ENCODE measurements at places on chromosomes 1 and 21.
A peak's percentile ranks its signal among the peaks of the same experiment; 100 is the strongest.

DNA sequence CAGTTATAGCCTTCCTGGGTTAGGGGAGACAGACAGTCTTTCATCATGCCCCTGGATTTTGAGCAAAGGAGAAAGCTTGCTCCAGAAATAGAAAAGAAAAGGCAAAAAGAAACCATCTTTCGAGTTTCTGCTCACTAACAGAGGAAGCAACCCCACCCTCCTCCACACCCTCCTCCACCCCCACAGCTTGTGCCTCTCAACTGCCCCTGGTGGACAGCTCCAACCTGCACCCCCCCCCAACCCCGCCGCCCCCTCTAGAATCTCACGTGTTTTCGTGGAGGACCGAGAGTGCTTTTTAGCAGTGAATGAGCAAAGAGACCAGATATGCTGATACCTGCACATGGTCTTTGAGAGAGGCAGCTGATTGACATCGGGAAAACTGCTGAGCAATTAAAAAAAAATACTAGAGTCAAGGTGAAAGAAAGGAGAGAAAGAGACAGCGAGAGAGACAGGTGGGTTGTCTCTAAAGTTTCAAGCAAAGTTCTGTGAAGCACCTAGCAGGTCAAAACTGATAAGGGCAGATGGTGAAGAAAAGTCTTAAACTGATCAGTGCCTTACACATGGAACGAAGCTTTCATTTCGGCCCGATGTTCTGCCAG lies 358.3 kb downstream of the KIF26B start:
- DNase-seq = no peak

GRCh38 chr1:184485751-184486723 lies 99.2 kb downstream of the C1orf21 start:
- DNase-seq = no peak

DNA sequence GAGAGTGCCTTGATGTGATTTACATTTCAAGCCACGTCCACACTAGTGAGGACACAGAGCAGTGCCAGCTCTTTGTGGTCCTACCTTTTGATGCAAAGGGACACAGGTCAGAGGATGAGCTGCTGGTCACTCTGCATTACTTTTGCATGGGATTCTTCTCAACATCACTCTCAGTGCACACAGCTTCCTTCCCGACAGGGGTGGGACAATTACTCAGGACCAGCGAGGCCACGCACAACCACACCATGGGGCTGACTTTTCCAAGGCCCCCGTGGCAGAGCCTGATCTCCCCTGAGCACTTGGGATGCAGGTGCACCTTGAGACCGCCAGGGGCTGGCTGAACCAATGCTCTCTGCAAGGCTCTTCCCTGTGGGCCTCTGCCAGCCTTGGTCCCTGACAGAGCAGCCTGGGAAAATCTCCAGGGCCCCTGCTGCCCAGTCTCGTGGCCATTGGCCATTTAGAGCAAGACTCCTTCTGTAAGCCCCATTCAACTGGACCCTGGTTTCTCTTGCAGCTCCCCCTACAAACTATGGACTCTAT lies 13.2 kb upstream of the PRAMEF12 start:
- DNase-seq = no peak

DNA sequence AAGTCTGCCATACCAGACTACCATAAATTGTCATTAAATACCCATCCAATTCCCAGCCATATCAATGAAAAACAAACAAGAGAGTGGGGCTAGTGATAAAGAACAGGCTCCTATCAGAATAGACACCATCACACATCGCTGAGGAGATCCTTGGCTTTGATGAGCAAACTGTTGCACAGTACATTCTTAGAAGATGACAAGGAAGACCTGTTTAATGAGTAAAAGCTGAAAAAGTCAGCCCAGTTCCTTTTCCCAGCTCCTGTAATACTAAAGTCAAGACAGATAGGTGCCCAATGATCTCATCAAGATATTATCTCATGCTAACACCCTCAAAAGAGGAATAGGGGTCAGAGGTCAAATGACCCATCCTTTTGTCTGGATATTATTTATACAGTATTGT lies 164.5 kb upstream of the COA6 start:
- DNase-seq = no peak

DNA sequence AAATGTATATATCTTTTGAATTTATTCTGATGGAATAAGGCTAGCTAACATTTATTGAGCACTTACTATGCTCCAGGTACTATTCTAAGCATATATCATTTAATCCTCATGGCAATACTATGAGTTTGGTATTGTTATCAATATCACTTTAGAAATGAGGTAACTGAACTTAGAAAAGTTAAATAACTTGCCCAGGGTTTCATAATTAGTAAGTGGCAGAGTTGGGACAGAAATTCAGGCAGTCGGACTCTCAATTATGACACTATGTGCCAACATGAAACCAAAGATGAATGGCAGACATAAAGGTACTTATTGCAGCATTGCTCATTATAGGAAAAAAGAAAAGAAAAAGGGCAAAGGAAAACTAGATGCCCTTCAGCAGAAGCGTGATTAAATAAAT lies 48.2 kb downstream of the RAB3GAP2 start:
- DNase-seq = no peak

GRCh38 chr1:6811583-6811982 lies 26.3 kb downstream of the CAMTA1 start:
- no peak for DNase-seq

DNA sequence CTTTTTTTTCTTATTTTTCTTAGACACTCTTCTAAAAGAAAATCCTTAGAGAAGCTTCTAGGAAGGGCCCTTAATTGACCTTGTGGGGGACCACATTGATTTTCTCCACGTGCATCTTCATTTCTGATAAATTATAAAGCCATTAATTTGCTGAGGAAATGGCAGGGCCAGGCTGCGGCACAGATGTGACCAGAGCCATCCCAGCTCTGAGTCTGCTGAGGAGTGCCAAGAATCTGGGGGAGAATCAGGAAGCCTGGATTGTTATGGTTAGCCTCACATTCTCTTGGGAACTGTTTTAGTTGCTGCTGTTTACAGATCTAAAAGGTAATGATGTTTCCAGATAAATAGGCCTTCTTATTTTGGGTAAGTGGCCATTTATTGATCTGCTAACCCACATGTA lies 16.2 kb downstream of the PROX1 start:
- no peak for DNase-seq

DNA sequence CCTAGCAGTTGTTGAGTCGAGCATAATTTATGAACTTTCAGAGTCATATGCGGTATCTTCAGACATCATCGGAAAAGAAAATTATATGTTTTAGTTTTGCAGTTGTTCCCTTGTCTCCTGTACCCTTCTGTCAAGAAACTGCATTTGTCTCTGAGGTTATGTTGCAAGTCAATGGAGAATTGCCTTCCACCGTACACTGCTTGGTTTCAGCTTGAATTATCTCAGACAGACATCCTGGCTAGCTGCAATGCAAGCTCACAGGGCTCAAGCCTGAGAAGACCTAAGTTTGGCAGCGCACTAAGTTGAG lies 156.0 kb downstream of the NFIA start:
- no peak for DNase-seq

DNA sequence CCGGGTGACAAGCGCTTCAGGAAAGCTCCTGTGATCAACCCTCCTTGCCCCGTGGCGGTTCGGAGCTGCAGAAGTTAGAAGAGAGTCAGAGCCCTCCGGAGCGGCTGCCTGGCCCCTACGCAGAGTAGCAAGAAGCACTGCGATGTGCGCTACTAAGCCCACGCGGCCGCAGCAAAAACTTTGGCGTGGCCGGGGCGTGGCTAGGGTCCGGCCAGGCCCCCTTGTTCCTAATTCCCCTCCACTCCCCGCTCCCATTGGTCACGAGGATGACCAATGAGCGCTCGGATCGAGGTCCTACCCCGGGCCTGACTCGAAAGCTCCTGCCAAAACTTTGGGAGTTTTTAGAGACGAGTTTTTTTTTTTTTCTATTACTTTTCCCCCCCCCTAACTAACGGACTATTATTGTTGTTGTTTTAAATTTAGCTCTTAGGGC lies at the start of gene HLX:
Gene HLX (plus strand): TSS at position 368 of the 433 bp plus-strand sequence. CDS start 415 bp downstream, outside the sequence.
- peak; percentile 94 for DNase-seq

DNA sequence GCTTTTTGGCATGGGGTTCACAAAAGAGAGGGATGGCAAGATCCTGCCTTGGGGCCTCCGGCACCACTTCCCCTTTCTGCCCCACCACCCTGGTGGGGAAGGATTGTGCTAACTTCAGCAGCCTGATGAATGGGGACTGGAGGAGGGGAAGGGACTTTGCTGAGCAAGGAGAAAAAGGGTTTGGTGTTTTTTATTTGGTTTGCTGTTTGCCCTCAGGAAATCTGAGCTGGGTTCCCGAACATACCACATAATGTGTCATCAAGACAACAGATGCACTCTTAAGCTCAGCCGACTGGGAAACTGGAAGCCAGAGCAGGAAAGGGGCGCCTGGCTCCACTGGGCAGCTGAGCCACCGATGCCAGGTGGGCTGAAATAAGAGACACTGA lies 19.8 kb downstream of the OLFML2B start:
- DNase-seq = no peak

DNA sequence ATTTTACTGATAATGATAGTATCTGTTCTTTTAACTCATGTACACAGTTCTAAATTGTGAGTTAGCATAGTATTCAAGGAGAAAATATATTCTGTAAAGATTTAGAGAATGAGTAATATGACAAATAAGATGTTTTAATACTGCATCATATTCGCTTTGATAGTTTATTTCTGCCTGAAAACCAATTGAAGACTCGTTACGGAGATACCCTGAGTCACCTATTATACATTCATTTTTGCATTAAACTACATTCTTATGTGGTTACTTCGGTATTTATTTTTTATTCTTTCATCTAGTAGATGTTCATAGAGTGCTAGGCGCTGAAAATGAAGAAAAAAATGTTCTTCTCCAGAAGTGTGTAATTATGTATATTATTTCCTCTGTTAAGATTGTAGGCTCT lies 5.3 kb downstream of the UHMK1 start:
- DNase-seq = no peak

DNA sequence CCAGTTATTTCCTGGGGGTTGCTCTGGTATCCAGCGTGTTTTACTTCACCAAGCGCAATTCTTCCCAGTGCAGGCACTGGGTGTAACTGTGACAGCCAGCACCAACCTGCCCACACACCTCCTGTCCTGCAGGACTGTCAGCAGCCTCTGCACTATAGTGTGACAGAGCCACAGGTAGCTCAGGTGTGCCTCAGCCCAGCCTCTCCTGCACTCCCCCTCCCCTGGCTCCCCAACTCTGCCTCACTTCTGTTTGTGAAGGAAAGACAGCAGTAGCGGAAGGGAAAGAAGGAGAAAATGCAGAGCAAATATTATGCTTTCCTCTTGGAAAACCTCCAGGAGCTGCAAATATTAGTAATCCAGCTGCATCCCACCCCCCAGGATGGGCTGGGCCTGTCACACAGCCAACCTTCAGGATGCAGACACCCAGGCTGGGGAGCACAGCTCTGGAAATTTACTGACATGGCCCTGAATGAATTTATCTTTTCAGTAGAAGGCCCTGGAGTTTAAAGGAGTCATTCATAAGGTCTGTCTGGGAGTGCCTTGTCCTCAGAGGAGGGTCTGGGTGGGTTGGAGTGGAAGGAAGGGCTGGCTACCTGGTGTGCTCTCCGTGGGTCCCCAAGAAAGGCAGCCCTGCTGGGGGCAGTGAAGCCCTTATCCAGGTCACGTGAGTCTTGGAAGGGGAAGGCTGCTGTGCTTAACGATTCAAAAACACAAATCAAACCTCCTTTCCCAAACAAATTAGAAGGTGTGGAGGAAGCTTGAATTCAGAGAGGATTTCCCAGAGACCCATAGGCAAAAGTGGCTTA lies 20.9 kb downstream of the CAPN2 start:
- DNase-seq = no peak

GRCh38 chr21:34827445-34828235 lies 158.8 kb downstream of the CLIC6 start:
- DNase-seq = no peak

GRCh38 chr21:34897828-34898227 lies 151.3 kb downstream of the RUNX1 start:
- DNase-seq = no peak

DNA sequence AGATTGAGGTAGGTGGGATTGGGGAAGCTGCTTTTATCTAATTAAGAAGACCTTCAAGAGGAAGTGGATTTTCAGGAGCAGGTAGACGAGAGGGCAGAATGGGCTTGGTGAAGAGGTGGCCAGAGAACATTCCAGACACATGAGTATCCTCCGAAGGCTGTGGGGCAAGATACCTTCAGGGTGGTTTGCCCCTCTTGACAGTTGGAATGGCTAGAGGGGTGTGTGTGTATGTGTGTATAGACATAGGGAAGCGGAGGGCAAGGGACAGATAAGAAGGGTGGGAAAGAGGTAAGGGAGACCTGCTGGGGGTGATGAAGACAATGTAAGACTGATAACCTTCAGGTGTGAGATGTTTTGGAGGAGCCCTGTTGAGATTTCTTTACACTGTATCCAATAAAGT lies 46.8 kb upstream of the TSPAN2 start:
- DNase-seq = no peak

- no peak for DNase-seq
Measured at GRCh38 chr1:198253668-198254067, 96.9 kb downstream of the NEK7 start.

- no peak for DNase-seq
Measured at GRCh38 chr1:71657891-71658679, 577.2 kb upstream of the ZRANB2 start.

DNA sequence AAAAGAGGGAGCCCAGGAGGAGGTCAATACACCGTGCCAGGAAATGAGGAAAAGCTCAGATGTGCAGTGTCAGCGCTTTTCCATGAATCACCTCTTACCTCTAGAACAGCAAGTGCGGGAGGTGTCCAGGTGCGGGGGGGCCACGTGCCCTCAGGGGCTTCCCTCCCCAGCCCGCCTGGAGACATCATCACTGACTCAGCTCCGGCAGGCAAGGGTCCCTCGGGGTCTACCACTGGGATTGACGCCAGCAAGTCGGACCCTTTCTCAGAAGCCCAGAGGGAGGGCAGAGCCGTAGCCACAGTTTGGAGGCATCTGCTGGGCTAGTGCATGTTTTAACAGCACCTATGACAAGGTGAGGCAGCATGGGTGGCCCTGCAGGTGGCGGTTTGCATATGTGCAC lies 67.4 kb upstream of the TRAPPC10 start:
- no peak for DNase-seq

GRCh38 chr1:154574716-154575115 lies 7.1 kb downstream of the CHRNB2 start:
- no peak for DNase-seq

GRCh38 chr21:37550618-37551330 lies 184.2 kb downstream of the DYRK1A start:
- peak; percentile 42 for DNase-seq

DNA sequence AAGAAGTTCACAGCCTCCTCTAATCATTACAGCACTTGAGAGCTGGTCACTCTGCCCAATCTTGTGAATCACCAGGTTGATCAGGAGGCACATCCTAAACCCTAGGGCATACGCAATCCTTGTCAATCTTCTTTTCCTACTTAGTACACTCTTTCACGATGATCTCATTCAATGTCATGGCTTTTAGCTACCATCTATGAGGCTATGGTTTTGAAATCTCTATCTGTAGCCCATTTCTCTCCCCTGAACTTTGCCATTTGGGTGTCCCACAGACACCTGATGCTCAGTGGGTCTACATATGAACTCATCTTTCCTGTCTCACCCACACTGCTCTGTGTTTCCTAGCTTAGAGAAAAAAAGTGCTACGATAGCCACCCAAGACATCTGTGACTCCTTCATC lies 1.9 kb upstream of the MED18 start:
- no peak for DNase-seq
